ENCODE measurements at places on chromosomes 6 and 20. TPM values are rescaled to one million over a fixed set of nuclear protein-coding genes. Genes with fewer than 3 reads are reported as not detected.

ADGRB3 gene
- not detected for total RNA-seq

DNA sequence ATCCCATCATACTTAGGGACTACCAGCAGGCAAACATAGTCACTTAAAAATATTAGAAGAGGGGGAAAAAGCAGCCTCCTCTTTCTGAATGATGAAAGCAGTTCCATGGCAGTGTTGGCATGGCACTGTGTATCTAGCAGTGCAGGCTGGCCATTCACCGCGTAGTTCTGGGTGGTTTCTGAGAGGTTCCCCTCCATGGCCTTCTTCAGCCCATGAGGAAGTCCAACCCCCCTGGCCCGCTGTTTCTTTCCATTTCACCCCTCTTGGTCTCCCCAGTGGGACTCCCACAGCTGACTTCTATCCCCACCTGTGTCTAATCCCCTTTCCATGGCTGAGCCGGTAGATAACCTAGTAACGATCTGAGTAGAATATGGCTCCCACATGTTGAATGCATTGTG is 17.0 kb downstream of the PPARD start:
- DNase-seq = no peak

DNA sequence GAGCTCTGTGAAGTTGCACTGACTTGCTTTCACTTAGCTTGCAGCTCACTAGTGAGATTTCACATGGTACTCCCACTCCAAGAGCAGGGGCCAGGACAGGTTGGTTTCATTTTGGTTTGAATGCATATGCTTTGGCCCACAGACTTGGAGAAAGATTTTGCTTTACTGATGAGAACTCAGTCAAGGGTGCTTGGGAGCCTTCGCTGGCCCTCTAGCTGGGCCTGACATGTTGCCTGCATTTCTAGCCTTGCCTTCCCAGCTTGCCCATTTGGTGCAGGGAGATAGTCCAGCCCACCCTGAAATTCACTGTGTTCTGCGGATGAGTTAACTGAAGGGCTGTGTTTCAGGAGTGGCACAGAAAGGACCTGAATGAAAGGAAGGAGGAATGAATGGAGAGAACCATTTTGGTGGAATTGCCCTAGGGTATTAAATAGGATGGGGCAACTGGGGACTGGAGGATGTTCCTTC is 1.9 kb downstream of the SGK1 start:
- DNase-seq = no peak

- no peak for DNase-seq
These were observed 1.4 kb downstream of the MDGA1 start for GRCh38 chr6:37696220-37696840.

DNA sequence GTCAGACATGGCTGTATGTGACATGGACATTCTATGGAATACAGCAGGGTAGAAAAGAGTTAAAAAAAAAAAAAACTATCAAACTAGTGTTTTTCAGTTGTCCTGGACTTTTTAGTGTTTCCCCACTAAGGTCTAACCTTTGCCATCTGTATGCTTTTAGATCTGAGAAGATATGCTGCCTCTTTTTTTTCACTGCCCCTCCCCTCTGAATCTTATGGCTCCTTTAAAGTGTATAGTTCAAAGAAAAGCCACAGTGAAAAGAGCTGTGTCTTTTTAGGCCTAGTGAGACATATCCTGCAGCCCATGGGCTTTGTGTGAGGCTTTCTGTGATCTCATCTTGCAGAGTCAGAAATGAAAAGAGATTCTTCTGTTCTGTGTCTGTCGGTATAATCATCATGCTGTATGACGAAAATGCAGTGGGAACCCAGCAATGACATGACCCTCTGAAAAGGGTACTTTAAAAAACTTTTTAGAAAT is 29.3 kb downstream of the ADGRG6 start:
- no peak for DNase-seq

- DNase-seq = peak; percentile 91
These were observed 1.6 kb downstream of the MARCKS start for GRCh38 chr6:113858480-113859348.

DLK2 gene
- 0.34 TPM for total RNA-seq

DNA sequence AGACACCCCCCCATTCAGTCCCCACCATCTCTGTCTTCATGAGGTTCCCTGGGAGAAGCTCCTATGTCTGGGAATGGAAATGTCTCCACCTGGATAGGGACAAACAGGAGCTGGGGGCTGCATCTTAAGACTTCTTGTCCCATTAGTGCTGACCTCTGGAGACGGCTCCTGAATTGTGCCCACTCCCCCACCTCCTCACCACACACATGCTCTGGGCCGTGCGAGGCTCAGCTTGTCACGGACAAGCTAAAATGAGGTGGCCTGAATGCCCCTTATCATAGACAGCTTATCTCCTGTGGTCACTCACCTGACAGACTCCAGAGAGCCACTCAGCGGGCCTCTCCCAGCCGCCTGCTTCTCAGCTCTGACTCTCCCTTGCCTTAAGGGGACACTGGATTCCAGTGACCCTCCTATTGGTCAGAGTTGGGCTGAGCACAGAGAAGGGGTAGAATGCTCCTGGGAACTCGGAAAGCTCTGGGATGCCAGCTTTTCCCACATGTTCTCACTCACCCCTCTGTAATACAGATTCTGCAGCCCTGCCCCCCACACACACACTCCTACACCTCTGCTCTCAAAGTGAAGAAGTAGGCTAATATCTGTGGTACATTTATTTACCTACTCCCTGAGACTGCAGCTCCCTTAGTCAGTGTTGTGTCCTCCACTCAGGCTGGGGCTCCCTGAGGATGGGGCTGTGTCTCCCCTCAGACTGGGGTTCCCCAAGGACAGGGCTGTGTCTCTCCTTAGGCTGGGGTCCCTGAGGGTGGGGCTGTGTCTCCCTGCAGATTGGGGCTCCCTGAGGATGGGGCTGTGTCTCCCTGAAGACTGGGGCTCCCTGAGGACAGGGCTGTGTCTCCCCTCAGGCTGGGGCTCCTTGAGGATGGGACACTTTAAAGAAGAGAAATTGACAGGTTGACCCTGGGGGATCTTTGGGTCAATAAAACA is 167.5 kb downstream of the VEGFA start:
- DNase-seq = no peak

All from HT-29 (cell line).